ENCODE measurements at places on chromosomes 1 and 21.

- DNase-seq: no peak
Measured at GRCh38 chr1:99571092-99571734, 74.7 kb upstream of the PALMD start.

- DNase-seq: no peak
Measured at GRCh38 chr1:206952171-206952570, 5.9 kb upstream of the PIGR start.

DNA sequence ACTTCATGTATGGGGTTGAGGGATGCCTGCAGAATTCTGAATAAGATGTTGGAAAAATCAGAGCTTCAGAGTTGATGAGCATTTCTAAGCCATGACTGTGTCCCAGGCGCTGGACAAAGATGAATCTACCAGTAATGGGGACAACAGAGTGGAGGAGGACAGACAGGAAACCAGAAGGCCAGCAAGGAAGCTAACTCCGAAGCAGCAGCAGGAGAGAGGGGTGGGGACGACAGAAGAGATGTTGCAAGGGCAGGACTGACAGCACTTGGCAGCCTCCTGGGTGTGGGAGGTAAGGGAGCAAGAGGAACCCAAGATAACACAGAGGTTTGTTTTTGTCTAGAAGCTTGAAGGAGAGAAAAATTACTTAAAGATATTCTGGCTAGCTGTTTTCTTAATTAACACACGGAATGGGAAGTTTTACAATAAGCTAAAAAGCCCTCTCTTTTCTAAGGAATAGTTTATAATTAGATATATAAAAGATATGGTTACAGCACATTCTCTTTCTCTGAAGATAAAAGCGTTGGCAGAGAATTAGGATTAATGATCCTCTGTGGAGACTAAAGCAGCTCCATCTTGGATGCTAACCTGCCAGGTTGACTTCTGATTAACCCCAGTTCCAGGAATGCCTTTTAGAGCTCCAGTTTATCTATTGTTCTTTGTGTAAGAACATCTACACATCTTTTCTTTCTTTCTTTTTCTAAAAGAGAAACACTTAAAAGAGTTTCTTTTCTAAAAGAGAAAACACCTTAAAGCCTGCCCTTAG, 92.7 kb downstream of the TENT5C start:
- no peak for DNase-seq

DNA sequence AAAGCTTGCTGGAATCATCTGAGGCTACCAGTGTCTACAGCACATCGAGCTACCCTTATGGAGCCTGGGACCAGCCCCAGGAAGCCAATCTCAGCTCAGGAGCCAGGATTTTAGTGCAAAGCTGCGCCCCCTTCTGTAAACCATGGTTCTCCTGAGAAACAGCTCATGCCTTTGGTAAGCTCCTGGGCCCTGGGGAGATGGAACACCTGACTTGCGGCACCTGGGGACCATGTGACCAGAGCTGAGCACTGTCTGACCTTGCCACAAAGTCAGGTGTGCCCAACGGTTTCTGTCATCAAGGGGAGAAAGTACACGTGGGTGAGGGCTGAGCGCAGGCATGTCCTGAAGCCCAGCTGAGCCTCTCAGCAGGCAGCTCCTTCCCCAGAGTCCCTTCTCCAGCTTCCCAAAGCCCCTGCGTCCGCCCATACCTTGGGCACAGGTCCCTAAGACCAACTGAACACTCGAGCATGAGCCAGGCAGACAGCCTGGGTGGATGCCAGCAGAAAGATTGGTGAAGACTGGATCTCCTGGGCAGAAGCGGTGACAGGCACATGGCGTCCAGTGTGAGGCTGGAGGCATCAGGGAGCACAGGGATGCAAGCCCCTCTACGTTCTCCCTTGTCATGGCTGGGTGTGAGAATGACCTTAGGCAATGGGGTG, 57.9 kb upstream of the TENT5B start:
- no peak for DNase-seq
